ENCODE measurements at places on chromosomes 3 and 15. TPM values are rescaled to one million over a fixed set of nuclear protein-coding genes. Genes with fewer than 3 reads are reported as not detected.

SLC6A20 gene
- 0.37 TPM for polyA plus RNA-seq

FBXO40 gene
- 0.02 TPM for polyA plus RNA-seq

ANXA2 gene
- polyA plus RNA-seq, result 510 TPM

ERICH6 gene
- polyA plus RNA-seq, result 1.0 TPM

DNA sequence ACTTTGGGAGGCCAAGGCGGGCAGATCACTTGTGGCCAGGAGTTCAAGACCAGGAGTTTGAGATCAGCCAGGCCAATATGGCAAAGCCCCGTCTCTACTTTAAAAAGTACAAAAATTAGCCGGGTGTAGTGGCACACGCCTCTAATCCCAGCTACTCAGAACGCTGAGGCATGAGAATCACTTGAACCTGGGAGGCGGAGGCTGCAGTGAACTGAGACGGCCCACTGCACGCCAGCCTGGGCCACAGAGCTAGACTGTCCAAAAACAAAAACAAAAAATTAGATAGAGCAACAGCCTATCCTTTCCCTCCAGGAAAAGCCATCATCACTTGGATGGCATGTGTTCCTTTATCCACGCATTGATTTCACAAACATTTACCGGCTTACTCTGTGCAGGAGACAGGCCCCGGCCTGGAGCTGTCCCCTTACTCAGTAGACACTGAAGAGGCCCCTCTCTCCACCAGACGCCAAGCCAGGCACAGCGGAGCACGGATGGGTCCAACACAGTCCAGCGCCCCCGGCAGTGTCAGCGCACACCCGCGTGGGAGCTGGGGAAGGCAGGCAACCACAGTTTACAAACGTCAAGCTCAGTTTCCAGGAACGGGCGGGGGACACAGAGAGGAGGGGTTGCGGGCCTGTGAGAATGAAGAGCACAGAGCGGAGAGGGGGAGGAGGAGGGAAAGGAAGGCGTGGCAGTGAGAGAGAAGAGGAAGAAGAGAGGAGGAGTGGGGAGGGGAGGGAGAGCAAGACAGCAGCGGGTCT is 3.1 kb downstream of the GP5 start:
- peak; percentile 70 for DNase-seq

- no peak for DNase-seq
Measured at GRCh38 chr15:83971992-83972391, 263.6 kb upstream of the GOLGA6L4 start.

DNA sequence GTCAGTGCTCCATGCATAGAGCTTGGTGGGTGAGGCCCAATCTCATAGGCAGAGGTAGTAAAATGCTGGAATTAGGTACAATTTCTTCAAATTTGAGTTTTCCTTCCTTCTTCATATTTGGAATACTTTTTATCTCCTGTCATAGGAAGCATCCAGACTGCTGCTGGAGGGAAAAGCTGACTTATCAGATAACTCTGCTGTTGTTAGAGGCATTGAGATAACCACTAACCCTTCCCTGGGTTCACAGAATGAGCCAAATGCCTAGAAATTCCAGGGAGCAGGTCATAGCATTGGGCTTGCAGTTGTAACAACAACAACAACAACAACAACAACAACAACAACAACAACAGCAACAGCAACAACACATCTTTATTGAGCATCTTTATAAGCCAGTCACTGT is 332.7 kb downstream of the PDCD6IP start:
- DNase-seq, result no peak

GRCh38 chr15:57253082-57253481 is 123.2 kb upstream of the CGNL1 start:
- no peak for DNase-seq

DNA sequence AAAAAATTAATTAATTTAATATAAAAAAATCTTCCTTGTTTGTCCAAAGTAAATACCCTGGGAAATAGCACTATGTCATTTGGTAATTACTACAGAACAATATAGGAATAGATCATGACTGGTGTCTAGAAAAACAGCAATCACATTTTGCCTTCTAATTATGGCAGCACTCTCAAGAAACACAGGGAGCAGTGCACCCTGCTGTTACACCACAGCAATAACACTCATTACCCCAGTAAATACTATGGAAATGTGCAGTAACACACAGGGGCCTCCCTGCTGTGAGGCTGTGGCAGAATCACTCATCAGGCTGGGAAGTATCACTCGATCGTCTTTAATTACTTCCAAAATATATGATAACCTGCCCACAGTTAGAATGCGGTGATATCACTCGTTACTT is 646.0 kb downstream of the TUSC7 start:
- DNase-seq, result peak; percentile 6

DNA sequence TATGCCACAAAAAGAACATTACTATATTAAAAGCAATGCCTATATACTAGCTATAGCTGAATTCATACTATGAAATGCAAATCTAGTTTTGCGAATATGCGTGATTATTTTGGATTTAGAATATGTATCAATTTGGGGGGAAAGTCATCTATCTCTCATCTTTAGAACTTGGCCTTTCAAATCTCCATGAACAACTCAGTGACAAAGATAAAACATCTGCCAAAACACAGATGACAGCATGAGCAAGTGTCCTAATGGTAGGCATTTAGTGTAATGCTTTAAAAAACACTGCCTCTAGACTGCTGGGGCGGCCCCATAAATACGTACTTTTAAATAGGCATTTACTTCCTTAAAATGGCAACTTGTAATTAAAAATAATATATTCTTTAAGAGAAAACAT is 2.7 kb downstream of the CD47 start:
- no peak for DNase-seq
